ENCODE measurements at places on chromosomes 13 and 19.

GRCh38 chr13:98252931-98253470 lies 75.9 kb upstream of the RNF113B start:
- DNase-seq = no peak

- no peak for DNase-seq
Measured at GRCh38 chr13:112767506-112768471, 78.0 kb downstream of the ATP11A start.

GRCh38 chr13:27321468-27322431 lies 51.1 kb downstream of the RASL11A start:
- no peak for DNase-seq

DNA sequence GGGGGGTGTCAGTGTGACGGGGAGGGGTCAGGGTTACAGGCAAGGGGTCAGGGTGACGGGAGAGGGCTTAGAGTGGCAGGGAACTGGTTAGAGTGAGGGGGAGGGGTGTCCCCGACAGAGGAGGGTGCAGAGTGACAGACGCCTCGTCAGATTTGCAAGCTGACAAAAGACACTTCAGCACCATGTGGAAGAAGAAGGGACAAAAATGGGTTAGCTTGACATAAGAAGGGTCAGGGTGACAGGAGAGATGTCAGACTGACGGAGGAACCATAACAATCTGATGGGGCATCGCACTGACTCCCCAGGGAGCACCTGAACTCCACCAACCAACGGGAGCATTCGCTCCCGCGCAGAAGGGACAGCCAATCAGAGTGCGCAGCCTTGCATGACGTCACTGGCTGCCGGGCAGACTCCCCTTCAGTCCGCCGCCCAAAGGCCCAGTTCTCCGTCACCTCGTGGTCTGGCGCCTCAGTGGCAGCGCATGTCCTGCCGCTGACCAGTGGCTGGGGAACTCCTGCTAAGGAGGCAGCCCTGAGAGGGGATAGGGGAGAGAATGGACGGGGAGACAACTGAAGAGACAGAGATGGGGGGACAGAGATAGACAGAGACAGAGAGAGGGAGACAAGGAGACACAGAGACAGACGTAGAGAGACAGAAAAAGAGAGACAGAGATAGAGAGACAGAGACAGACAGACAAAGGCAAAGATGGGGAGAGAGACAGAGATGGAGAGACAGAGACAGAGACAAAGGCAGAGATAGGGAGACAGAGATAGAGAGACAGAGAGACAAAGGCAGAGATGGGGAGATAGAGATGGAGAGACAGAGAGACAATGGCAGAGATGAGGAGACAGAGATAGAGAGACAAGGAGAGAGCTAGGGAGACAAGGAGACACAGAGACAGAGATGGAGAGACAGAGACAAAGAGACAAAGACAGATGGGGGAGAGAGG lies 30.2 kb downstream of the C19orf81 start:
- peak; percentile 45 for DNase-seq

DNA sequence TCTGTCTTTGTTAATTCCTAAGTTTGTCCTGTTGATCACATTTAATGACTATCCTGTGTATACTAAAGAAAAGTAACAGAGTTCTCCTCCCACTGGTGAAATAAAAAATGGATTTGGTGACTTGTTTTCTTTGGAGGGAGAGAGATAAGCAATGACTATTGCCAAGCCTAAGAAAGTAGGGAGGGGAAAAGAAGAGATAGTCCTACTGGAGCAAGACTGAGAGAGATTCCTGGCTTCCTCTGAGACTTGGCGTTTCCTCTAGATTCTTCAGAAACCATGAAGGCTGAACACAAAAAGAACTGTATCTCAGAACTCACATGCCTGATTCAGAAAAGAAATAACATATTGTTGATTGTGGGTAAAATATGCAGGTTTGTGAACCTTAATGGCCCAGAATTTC lies 406.5 kb downstream of the FOXO1 start:
- DNase-seq = no peak

- peak; percentile 10 for DNase-seq
Measured at GRCh38 chr13:40205771-40206240, 460.6 kb downstream of the FOXO1 start.

DNA sequence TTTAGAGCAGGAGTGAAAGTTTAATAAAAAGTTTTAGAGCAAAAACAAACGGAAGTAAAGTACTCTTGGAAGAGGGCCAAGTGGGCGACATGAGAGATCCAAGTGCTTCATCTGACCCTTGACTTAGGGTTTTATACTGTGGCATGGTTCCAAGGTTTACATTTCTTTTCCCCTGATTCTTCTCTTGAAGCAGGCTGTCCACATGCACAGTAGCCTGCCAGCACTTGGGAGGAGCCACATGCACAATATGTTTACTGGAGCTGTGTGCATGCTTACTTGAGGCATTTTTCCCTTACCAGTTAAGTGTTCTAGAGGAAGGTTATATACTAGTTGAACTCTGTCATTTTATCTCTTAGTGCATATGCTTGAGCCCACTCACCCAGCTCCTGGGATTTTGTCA lies 295.6 kb downstream of the TBC1D4 start:
- no peak for DNase-seq

DNA sequence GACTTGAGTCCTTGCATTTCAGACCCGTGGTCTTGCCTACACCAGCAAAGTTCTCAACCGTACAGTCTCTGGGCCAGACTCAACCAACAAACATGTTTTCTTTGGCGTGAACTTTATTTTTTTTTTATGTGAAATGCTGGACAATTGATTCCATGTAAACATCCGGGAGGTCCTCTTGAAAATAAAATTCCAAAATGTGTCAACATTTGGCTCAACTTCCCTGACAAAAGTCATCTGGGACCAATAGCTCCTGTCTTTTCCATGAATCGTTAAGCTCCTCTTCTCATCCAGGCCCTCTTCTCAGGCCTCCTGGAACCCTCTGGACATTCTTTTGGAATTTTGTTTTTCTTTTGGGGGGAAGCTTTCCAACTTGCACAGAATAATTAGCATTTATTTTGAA lies 2.7 kb downstream of the ALDH16A1 start:
- DNase-seq = no peak

- DNase-seq = no peak
Measured at GRCh38 chr19:16066611-16067104, 9.6 kb upstream of the TPM4 start.
